Lung microvascular endothelial cell (primary cell): ENCODE measurements at places on chromosomes 5 and 9. TPM values are rescaled to one million over a fixed set of nuclear protein-coding genes. Genes with fewer than 3 reads are reported as not detected.
A peak's percentile ranks its signal among the peaks of the same experiment; 100 is the strongest.

CENPK gene
- 6.3 and 10.5 TPM in 2 replicates for total RNA-seq

DNA sequence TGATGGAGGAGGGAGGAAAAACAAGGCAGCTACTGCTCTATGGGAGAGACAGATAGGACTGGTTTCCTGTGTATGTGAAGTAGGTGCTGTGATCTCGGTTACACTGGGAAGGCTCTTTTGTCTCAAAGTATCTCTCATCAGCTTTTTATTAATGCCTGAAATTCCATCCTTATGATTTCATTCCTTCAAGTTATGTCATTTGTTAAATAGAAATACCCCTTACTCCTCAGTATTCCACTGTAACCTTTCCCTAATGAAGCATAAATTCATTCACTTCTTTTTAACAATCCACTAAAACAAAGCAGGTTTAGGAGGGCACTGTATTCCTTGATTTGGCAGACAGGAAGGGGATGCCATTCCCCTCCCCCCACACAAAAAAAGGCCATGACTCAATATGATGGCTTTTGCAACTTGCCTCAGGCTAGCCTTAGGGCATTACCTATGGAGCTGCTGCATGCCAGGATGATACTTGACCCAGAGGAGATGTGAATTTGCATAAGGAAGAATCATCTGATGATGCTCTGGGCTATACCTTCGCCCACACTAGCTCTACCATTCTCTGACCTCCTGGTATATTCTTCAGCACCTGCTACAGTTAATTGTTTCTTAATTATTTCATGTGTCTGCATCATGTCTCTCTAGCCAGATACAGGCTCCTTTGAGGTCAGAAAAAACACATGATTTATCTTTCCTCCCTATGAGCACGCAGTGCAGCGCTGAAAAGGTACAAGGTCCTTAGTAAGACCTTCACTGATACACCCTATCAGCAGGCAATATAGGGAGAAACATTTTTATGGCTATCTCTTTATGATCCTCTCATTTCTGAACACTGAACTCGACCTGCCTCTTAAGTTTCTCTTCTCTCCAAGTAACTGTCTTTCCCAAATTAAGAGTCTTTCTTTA, 26.3 kb downstream of the NR3C1 start:
- no peak for DNase-seq

DNA sequence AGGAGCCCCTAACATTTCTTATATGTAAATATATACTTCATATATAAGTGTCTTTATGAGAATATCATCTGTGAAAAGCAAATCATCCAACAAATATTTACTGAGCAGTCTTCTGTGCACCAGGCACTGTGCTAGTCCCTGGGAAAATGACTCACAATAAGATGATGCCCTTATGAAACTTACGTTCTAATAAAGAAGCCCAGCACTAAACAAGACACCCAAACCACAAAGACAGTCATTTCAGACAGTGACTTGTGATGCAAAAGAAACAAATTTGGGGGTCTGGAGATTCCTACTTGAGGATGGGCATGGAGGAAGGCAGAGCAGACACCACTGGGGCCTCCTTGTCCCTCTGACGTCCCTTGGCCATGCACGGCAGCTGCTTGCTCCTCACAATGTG, 30.6 kb upstream of the PPP1R2B start:
- no peak for DNase-seq

DNA sequence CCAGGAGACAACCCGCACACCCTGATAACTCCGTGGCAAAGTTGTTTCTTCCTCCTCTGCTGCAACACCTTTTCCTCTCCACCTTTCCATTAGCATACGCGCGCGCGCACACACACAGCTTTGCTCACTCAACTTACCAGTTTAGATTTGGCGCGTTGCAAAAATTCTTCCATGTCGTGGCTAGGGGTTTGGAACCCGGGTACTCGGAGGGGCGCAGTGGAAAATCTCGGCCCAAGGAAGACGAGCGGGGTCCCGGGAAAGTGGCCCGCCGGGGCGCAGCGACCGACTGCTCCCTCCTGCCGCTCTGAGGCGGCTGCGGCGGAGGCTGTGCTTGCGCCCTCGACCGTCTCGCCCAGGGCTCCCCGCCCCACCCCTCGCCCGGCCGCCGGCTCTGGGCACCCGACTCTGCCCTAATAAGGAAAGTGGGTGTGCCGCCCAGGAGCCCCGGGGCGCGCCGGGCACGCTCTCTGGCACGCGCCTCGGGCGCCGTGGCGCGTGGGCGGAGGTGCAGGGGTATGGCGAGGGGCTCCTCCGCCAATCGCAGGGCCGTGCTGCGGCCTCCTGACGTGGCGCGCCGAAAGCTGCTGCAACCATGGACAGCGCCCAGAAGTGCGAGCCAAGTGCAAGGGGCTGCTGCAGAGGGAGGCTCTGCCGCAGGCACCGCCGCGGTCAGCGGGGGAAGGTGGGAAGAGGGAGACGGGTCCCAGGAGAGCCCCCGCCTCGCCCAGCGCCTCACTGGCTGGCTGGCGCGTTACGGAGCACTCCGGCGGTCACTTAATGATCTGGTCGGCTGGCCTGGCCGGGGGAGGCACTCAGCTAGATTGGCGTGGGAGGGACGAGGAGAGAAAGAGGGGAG, at the start of gene PRUNE2:
TSS of gene PRUNE2 (minus strand) at position 324 of the 856 bp plus-strand sequence. CDS start at position 173, 151 bp downstream.
- DNase-seq = peak; percentile 60

DNA sequence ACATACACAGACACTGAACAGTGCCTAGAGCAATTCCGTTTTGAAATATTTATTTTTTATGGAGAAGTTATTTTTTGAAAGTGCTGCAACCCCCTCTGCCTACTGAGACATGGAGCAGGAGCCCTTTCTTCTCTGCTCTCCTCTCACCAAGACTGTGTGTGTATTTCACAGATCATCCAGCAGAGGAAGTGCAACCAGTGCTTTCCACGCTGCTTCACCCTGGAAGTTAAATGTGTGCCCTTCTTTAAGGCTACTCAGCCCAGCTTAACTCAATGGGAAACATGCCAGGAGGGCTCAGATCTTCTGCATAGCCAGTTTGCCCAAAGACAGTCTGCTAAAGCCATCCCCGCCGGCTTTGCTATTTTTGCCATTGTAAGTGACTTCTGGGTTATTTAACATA, 606.3 kb downstream of the TLE1 start:
- DNase-seq = no peak

CTXN3 gene
- not detected in 2 replicates for total RNA-seq

GRCh38 chr5:125032286-125032685, 285.8 kb upstream of the ZNF608 start:
- no peak for DNase-seq

GRCh38 chr5:14928661-14929060, 57.1 kb upstream of the ANKH start:
- DNase-seq = peak; percentile 48

DNA sequence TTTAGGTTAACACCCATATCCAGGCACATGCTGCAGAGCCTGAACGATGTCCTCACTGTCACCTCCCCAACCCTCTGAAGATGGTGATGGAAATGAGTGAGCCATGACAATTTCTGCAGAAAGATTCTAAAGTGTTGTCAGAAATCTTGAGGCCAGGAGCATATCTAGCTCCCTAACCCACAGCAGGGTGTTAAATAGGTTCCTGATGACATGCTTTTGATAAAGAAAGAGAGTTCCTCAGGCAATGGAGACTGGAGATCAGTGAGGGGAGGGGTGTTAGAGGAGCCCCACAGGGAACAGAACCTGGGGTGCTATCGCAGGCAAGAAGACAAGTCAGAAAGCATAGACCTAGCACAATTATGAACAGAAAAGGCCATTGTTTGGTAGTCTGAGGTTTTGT, 95.7 kb downstream of the ENC1 start:
- DNase-seq = no peak

DNA sequence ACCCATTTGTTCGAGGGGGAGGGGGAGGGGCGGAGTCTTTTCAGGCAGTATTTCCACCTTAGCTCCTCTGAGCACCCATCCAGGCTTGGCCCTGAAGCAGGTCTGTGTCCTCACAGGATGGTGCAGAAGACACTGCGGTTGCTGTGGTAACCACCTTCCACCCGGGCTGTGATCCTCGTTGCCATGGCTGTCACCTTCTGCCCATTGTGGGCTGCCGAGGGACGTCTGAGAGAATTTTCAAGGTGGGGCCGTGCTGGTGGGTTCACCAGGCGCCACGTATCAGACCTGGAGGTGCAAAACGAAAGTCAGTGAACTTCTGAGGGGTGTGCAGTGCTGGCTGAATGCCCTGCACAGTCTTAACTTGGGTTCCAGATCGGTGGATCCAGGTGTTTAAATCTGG, 26.7 kb downstream of the POLR1E start:
- DNase-seq = no peak

GRCh38 chr9:34600908-34601307, 11.0 kb downstream of the RPP25L start:
- no peak for DNase-seq

DNA sequence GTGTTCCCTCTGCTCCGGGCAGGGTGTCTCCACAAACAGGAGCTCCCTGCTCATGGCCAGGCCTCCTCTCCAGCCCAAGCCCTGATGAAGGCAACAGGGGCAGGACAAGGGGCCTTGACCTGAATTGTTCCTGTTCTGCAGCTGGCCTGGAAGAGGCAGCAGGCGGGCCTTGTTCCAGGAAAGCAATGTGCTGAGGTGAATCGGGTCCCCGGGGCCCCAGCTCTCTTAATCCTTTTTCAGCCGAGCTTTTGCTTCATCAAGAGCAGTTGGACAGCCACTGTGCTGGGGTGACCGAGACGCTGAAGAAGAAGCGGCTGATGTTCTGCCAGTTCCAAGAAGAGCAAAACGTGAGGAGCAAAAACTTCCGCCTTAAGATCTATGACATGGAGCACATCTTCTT, 41.4 kb downstream of the CCDC180 start:
- DNase-seq = no peak

GNPDA1 gene
- total RNA-seq = 22.6 and 27.7 TPM in 2 replicates

- no peak for DNase-seq
Observed at GRCh38 chr9:113910036-113910639, 34.0 kb downstream of the ZNF618 start.

GRCh38 chr5:67383451-67383850, 186.9 kb upstream of the CD180 start:
- no peak for DNase-seq

DNA sequence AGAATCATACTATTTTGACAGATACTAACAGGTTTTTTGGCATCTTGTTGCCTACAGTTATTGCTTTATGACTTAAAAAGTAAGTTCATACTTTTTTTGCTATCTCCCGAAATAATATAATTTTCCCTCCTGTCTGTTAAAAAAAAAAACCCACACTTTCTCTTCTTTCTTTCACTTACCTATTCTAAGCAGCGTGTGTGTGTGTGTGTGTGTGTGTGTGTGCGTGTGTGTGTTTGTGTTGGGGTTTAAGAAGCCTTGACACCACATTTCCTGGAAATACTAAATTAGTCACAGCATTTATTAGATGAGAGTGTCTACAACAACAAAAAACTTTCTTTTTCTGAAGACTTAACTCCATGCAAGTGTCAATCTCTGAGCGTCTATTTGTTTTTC, 12.4 kb downstream of the TNFAIP8 start:
- DNase-seq = no peak

GRCh38 chr5:96218653-96219052, 214.4 kb downstream of the PCSK1 start:
- DNase-seq = no peak

- DNase-seq = peak; percentile 37
Observed at GRCh38 chr9:5446451-5447236, 3.7 kb upstream of the CD274 start.

DNA sequence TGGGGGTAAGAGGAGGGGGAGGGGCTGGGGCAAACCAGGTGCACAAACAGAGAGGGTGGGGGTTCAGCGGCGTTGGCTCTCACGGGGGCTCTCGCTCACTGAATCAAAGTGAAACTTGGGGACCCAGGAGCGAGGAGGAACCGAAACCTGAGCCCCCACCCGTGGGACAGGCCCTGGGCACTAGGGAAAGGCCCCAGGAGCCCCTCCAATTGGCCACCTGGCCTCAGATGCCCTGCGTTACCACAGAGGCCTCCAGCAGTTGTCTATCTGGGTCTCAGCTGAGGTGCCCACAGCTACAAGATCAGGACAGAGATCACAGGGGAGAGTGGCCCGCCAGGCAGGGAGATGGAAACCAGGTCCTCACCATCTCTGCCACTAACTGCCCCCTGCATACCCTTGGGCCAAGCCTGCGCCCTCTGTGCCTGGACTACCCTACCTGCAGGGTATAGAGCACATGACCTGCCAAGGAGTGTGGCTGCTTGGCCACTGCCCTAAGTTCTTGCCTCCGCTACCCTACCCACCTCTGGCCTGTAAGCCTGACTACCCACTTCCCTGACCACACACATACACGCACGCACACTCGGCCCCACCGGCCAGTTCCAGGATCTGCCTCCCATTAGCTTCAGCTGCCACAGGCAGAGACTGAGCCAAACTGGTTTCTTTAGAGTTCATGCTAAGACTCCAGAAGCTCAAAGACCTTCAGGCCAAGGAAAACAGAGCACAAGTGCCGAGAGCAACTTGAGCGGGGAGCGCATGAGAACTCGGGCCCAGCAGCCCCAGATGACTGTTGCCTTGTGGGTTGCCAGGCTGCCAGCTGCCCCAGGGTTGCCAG, 39.9 kb downstream of the PAX5 start:
- no peak for DNase-seq

ABCA1 gene
- total RNA-seq = 2.2 and 10.5 TPM in 2 replicates

DNA sequence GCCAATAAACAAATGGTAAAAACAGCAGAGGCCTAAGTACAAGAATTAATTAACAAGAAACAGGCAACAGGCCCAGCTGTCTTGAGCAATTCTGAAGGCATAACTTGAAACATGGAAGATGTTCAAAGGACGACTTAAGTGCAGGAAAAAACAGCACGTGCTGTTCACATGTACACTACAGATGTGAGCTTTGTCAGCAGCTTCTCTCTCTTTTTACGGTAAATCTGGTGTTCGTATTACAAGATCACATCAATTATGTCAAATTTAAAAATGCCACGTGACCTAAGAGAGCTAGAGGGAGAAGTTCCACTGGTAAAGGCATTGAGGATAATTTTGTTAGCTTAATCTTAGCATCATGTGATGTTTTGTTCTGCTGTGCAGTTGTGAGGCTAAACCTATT, 281.1 kb downstream of the PSAT1 start:
- no peak for DNase-seq

GRCh38 chr5:115542651-115543364, 1.8 kb downstream of the FEM1C start:
- peak; percentile 20 for DNase-seq

GRCh38 chr9:38371495-38371894, 21.0 kb upstream of the ALDH1B1 start:
- peak; percentile 57 for DNase-seq

ARRDC3 gene
- total RNA-seq = 61.0 and 95.6 TPM in 2 replicates

ARHGEF28 gene
- total RNA-seq = 49.3 and 83.1 TPM in 2 replicates

DNA sequence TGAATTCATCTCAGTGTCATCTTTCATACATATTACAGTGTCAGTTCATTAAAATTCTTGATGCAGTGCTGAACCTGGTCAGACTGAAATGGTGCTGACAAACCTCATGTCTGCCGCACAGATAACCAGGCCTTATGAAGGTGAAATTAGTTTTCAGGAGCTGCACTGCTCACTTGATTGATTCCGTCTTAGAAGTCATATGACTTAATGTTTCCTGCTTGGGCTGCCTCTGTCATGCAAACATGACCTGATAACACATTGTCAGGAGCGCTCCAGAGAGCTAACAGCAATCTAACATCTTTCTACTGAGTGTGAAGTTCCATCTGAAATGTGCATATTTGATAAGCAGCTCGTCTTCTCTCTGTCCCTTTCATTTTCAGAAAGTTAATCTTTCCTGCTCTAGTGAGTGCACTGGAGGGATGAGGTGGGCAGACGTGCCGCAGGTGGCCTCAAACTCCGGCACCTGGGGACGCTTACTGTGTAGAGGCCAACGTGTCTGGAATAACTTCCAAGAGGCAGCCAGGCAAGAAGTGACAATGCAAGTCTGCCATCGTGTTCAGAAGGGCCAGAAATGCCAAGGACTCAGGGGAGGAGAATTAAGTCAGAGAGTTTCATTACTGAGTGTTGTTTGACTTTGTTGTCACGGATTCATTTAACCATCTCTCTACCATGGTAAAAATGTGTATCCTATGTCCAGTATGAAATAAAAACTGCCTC, 592.1 kb downstream of the TLE1 start:
- no peak for DNase-seq
